RCC 7860 (cell line): ENCODE measurements at places on chromosomes 6 and 20.

DNA sequence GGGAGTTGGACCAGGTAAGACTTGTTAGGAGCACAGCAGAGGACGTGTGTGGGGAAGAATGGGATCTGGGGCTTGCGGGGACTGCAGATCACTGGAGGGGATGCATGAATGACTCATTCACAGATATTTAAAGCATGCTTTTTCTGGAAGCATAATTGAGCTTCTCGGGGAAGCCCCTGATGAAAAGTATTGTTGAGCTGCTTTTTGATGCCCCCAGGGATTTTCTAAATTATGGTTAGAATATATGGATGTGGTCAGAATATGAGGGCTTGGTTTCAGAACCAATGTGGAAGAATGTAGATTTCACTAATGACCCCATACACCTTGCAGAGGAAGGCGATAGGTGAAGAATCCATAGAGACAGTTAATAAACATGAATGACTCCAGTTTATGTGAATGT is 36.1 kb downstream of the GMPR start:
- DNase-seq: no peak

DNA sequence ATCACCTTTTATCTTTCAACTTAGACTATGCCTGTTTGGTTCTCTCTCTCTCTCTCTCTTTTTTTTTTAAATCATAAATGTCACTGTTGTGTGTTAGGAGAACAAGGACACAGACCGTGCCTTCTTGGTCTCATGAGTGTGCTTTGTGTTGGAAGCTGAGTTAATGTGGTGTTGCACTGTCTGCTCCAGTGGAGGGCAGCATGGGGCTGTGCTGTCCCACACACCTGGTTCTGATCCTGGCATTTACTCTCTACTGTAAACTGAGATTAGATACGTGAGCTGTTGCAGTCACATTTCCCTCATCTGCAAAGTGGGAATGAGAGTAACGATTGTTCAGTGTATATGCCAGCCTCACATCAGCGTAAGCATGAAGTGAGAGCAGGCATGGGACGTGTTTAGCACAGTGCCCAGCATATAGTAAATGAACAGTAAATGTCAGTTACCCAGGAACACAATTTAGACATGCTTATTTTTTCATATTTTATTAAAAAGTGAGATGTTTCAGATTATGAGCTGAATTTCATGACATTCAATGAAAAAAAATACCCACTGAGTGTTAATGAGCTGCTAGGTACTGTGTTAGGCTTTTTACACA is 161.1 kb downstream of the FARS2 start:
- no peak for DNase-seq

GRCh38 chr6:158816803-158817727 is 2.1 kb downstream of the EZR start:
- peak; percentile 29 for DNase-seq

GRCh38 chr6:12113190-12113577 is 101.1 kb downstream of the HIVEP1 start:
- peak; percentile 81 for DNase-seq

GRCh38 chr6:45116714-45117410 is 211.3 kb upstream of the RUNX2 start:
- DNase-seq: peak; percentile 14

DNA sequence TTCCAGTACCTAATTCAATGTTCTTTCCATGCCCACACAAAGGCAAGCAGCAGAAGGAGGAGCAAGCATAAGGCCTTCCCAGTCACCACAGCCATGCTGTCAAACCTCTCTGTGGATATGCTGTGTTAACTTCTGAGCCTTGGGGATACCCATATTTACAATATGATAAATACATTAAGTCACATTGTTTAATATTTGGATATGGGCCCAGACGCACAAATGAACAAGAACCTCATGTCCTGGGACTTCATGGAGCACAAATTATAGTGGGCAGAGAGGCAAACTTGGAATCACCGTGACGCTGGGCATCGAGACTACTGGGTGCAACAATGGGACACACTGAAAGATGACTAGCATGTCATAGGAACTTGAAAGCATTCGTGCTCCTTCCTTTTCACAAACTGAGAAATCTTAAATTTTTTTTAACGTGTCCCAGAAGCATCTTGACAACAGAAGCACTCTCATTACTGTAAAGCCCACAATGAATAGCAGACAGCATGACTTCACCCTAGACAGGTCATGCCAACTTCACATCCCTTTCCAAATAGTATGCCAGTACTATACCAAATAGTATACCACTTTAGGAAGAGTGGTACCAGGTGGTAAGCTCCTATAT is 16.0 kb downstream of the SOD2 start:
- DNase-seq: no peak

DNA sequence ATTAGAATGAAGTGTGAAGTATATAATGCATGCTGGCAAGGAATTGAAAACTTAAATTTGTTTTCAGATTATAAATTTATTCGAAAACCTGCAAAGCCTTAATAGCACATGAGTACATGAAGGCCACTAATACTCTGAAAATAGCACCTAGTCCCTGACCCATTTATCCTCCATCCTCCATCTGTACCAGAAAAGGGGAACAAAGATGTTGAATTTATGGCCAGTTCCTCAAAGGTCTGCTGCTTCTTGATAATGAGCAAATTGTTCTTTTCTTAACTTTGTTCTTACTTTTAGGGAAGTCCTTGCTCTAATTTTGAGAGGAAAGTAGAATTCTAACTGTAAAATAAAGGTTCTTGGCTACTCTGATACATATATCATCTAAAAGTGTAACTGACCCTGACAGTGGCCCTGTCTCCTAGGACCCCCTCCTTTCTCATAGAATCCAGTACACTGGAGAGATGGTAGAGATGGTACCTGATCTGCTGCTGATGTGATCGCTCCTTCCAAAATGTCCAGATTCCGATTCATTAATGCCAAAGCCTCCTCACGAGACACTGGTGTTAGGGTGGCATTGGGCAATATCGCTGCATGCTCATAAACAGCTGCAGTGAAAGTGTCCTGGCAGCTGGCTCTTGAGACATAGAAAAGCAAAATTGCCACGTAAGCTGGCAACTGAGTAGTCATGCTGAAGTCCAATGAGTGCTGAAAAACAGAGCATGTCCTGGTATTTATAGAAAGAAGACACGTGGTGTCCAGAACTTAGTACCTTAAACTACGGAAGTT is at the start of gene VNN1:
Gene VNN1 (minus strand): TSS at position 704 of the 783 bp plus-strand sequence. CDS start 20 bp downstream, at position 684.
- no peak for DNase-seq

DNA sequence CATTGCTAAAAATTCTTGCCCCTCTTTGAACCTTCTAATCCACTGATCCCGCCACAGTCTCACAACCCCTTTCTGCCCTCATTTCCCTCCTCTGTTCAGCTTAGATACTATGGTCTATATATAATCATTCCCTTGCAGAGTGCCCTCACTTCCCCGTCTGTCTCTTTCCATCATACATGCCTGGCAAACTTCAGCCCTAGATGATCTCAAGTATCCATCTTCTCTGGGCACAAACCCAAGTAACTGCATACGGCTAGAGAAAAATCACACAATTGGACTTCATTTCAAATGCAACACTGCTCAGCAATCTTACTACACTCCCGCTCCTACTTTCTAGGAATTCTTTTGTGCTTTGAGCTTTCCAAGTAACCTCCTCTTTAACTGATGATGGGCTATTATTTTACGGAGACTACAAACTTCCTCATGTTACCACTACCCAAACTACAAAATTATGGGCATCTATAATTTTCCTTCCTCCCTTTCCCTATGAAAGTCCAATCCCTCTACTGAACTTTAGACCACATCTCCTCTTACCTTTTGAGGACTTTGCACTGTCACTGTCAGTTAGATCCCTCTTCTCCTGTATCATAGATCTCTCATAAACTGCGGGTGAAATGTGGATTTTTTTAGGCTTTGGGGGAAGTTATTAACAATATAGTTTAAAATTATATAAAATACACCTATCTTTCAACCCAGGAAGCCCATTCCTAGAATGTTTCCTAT is 135.6 kb downstream of the BTBD9 start:
- DNase-seq: no peak

DNA sequence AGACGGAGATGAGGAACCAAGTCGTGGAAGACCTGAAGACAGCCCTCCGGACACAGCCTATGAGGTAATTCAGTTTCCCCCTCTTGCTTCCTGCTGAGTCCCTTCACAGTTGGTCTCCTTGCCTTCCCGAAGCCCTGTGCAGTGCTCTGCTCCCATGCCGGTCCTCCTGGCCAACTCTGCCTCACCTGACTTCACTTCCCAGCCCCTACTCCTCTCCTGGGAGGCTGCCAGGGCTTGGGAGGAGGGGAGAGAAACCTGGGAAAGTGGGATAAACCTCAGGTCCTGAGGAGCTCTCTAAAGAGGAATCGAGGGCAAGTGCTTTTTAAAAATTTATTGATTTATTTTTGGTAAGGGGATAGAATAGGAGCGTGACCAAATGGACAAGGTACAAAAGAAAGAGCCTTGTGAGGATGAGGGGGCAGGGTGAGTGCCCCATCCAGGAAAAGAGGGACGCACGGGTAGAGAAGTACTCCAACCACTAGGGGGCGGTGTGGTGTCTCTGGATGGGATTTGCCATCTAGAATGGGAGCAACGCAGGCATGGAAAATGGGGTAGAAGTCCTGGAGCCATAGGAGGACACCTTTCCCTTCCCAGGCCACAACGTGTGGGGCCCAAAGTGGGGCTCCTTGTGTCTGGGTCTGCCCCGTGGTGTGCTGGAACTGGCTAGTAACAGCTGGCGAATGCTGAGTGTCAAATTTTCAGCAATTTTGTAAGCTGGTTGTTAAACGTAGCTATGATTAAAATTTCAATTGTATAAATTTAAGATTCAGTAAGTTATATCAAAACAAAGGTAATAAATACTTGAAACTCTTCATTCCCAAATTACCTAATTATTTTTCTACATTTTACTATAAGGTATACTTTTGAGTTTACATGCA is 69.0 kb downstream of the MOCS1 start:
- DNase-seq: peak; percentile 36

DNA sequence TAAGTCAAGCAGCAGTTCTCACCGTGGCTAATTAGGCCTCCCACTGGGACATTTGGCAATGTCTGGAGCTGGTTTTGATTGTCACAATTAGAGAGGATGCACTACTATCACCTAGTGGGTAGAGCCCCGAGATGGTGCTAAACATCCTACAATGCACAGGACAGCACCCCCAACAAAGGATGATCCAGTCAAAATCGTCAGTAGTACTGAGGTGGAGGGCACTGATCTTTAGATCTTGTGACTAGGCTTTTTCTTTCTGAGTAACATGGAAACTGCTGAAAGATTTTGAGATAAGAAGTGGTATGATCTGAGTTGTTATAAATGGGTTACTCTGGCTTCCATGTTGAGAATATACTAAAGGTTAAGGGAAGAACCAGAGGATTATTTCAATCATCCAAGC is 12.0 kb downstream of the UBD start:
- DNase-seq: no peak

- DNase-seq: no peak
Observed at GRCh38 chr6:55895972-55896730, 20.8 kb upstream of the BMP5 start.

GRCh38 chr20:9093218-9093957 is 24.5 kb downstream of the PLCB4 start:
- no peak for DNase-seq

DNA sequence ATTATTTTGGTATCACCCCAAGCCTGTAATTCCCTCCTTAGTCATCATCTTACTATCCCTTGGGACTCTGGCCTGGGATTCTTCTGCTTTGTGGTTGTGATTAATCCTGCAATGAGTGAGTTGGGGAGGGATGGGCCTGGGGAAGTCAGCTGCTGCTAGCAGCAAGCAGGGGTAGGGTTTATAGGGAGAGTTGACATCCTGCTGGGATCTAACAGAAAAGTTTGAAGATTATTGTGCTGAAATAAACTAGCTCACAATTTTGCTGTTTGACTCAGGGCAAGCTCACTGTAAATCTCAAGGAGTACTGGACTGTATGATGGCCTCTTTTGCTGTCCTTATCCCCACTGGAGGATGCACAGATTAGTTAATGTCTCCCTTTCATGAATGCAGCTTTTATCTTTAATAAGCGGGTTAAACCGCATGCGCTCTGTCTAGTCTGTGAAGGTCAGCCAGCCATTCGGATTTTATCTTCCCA is 83.4 kb downstream of the JARID2 start:
- DNase-seq: peak; percentile 53

DNA sequence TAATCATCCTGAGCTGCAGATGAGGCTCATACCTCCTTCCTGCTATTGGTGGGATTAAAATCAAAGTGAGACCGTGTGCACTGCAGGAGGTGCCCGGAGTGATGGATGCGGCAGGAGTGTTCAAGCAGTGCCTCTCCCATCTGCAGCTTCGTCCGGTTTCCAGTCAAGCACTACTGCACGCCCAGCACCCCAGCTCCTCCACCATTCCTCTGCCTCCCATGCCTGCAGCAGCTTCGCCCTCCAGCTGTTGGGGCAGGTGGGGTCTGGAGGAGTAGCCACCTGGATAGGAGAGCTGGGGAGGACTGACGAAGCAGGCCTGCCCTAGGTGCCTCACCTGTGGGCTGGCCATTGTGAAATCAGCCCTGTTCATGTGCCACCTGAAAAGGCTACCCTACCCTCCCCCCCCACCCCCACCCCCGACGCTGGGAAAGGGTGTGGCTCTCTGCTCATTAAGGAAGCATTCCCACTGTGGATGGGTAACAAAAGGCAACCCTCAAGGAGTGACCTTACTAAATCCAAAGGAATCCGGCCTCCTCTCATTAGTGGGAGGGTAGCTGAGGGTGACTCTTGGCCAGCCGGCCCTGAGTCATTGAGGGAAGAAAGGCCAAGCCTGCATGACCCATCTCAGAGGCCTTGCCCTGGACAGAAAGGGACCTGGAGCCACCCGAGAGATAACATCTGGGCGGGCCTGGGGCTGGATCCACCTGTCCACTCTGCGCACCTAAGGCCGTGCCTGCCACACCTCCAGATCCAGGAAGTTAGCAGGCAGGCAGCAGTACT is 115.9 kb upstream of the ARMC2 start:
- DNase-seq: peak; percentile 56

GRCh38 chr20:64180673-64181072 is 16.4 kb downstream of the MYT1 start:
- DNase-seq: no peak

DNA sequence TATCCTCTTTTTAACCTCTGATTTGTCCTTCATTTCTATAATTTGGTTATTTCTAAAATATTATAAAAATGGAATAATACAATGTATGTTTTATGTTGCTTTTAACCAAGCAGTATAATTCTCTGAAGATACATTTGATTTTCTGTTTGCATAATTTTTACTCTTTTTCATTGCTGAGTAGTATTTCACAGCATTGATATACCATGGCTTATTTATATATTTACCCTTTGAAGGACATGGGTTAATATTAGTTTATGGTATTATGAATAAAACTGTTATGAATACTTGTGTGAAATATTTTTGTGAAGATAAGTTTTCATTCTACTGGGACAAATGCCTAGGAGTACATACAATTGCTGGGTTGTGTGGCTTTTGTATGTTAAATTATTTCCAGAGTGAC is 748.6 kb downstream of the TENT5A start:
- DNase-seq: no peak

- DNase-seq: no peak
Observed at GRCh38 chr6:166635013-166635970, 8.2 kb upstream of the RPS6KA2 start.

DNA sequence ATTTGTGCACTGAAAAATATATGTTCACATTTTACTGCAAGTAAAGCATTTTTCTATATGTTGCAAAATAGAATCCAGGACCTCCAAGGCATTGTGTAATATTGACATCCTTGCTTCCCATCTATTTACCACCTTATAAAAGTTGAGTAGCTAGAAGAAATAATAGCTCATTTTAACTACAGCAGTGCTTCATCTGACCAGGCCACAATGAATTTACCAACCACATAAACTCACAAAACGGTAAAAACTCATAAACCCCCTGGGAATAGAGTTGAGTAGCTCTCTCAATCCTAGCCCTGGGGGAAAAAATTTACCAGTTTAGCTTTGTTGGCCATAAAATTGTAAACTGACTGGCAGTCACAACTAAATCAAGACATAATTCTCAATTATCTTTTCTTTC is 3.9 kb downstream of the ATXN1 start:
- DNase-seq: no peak
